ENCODE measurements at places on chromosomes 12 and 14. TPM values are rescaled to one million over a fixed set of nuclear protein-coding genes. Genes with fewer than 3 reads are reported as not detected.
A peak's percentile ranks its signal among the peaks of the same experiment; 100 is the strongest.

The SEC23A gene
- total RNA-seq: 278 TPM

The MYF6 gene
- total RNA-seq: not detected

The DUSP6 gene
- 289 TPM for total RNA-seq

DNA sequence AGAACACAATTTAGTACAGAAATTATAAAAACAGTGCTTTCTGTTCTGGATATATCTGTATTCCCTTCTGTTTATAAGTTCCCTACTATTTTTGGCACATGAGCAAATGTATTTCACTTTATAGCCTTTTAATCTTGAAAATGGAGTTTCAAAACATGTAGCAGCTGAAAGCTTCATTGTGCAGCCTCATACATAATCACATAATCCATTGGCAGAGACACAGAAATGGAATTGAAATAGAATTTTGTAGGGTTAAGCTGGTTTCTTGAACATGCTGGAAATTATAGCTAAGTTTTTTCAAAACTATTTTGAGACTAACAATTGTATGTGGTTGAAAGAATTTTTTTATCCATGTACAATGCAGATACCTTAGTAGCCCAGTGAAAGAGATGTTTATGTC is 614.3 kb upstream of the MDGA2 start:
- DNase-seq: no peak

GRCh38 chr14:62546862-62547474 is 498.3 kb downstream of the KCNH5 start:
- no peak for DNase-seq

The TECPR2 gene
- total RNA-seq: 5.8 TPM

GRCh38 chr12:26177283-26177682 is 18.1 kb upstream of the SSPN start:
- no peak for DNase-seq

DNA sequence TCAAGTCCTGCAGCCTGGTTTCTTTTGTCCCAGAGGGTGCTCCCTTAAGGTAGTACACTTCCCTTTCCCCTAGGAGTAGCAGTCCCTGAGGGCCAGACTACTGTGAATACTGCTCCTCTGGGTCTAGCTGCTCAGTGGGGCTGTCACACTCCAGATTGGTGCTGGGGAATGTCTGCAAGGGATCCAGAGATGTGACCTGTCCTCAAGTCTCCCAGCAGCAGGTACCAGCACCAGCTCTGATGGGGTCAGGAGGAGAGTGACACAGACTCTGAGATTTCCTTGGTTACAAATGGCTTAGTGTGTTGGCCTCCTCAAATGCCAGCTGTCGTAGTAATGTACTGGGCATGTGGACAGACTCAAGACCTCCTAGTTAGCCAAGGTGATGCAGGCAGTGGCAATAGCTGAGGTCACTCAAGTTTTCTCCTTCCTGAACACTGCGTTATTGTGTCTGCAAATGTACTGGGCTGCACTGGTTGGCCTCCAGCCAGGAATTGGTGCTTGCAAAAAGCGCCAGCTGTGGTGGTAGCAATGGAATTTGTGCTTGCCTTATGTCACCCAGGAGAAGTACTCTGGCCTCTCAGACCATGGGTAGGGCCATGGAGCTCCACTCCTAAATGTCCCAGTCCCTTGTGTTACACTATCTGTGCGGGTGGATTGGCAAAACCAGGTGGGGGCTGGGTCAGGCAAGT is 36.4 kb upstream of the AEBP2 start:
- DNase-seq: no peak

The GPR132 gene
- total RNA-seq: 0.43 TPM

DNA sequence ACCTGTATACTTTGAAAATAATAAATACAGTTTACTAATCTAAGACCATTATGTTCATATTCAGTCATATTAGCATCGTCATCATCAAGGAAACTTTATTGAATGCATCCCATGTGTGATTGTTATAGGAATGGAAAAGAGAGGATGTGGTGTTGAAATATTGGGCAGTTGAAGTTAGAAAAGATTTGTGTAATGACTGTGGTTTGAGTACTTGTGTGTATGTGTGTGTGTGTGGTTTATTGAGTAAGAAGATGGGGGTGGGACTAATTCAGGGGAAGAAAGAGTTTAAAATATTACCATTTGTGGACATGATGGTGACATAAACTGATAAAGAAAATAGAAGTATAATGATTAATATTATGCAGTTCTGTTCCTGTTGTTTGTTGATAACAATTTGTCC is 238.7 kb upstream of the SEL1L start:
- no peak for DNase-seq

- peak; percentile 46 for DNase-seq
Observed at GRCh38 chr14:58280954-58281787, 17.2 kb upstream of the ARID4A start.

DNA sequence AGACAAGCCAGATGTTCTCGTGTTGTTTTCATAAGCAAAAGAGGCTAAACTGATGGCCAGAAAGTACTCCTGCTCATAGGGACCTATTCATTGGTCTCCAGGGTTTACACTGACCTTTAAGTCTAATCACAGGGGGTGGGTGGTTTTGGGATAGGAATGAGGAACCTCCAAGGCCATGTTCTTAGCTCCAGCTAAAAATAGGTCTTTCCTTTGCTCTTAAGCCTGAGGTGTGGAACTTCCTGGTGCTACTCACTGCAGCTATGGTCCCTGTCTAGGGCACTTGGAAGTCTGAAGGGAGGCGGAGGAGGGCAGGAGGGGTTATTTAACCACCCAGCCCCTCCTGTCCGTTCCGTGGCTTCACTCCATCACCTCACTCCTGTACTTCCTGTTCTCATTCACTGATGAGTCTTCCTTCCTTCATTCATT is 18.6 kb downstream of the GPRC5A start:
- no peak for DNase-seq

The ARHGAP9 gene
- total RNA-seq: 0.18 TPM

The SLCO1B1 gene
- total RNA-seq: not detected

The L3HYPDH gene
- 19.4 TPM for total RNA-seq

GRCh38 chr12:2344885-2345284 is 292.1 kb downstream of the CACNA1C start:
- no peak for DNase-seq

- DNase-seq: no peak
Observed at GRCh38 chr14:26293909-26294308, 303.9 kb downstream of the NOVA1 start.

The ACOT4 gene
- total RNA-seq: not detected

DNA sequence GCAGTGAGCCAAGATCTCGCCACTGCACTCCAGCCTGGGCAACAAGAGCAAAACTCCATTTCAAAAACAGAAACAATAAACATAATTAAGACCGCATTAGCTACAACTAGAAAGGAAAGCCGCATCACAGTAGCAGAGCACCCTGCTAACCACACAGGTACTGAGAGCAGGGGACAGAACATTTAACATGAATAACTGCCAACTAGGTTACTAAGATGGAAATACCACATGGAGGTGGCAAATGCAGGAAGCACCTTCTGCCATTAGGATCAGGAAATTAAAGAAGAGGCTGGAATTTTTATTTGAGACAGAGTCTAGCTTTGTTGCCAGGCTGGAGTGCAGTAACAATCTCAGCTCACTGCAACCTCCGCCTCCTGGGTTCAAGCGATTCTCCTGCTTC is 41.9 kb downstream of the CDC42BPB start:
- DNase-seq: peak; percentile 75

The TEAD4 gene
- 34.3 TPM for total RNA-seq

DNA sequence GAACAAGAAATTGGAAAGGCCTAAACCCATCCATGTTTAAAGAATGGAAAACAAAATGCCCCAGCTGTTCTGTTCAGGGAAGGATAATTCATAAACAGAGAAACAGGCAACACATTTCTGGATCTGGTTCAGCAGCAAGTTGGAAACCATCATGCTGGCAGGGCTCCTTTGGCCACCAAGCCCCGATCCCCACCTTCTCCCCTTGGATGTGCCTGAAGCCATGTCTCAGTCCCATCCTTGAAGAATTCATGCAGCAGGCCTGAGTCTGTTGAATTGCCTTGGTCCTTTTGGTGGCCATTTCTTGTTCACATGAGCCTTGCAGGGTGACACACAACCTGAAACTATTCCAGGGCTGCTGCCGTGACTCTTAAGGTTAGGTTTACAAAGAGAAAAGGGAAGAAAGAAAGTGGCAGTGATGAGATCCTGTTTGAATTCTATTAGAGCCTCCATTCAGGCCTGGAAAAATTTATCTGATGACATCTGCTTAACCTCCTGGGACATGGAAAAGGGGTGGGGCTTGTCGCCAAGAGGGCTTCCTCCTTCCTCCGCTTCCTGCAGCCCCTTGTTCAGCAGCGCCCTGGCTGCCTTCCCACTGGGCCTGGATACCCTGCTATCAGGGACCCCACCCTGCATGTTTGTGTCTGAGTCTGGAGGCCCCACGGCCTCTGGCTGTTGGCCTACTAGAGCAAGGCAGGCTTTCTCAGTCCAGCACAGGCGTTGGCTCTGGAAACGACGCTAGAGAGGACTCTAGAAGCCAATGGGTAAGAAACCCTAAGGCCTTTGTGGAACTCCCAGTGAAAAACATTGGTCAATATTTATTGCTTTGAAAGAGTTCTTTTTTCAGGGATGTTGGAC is 341.9 kb downstream of the C12orf75 start:
- DNase-seq: no peak

The CKAP4 gene
- 54.4 TPM for total RNA-seq

DNA sequence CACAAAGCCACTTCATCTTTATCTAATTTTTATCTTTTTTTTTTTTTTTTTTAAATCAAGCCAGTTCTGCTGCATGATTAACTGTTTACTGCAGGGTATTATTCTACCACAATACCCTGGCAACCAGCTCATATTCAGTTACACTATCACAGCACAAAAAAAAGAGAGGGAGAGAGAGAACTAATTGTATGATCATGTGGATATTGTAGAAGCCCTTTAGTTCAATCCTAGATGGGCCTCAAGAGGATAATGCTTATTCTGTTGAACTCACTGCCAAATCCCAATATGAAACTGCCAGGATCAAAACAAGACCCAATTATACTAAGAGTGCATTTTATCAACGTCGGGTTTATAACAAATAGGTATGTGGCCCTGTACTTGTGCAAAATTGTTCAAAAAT is 51.5 kb downstream of the MED13L start:
- DNase-seq: no peak

The MRPL42 gene
- total RNA-seq: 173 TPM

GRCh38 chr12:51823875-51824565 is 24.5 kb downstream of the FIGNL2 start:
- DNase-seq: peak; percentile 92

DNA sequence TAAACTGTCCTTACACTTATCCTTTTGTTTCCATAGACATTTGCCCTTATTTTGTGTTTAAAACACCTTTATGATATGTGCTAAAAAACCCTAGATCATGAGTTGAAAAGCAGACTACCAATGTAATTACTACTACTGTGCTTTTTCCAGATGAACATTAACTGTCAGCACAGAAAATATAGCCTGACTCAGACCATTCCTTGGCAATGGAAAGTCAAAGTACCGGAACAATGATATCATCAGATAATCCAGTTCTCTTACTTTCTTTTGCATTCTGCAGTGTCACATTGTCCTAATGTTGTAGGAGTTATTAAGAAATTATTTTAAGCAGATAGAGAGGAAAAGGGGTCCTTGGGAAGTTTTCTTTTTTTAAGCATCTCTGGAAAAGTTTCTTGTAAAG is 1189.0 kb upstream of the FLRT2 start:
- no peak for DNase-seq
